Cortex of kidney (tissue), 1 donor: ENCODE measurements at places on chromosomes 6 and 20.

- DNase-seq: no peak
These were observed 87.5 kb downstream of the TRERF1 start for GRCh38 chr6:42363926-42364849.

- DNase-seq: no peak
These were observed 335.3 kb downstream of the CD83 start for GRCh38 chr6:14452567-14453527.

DNA sequence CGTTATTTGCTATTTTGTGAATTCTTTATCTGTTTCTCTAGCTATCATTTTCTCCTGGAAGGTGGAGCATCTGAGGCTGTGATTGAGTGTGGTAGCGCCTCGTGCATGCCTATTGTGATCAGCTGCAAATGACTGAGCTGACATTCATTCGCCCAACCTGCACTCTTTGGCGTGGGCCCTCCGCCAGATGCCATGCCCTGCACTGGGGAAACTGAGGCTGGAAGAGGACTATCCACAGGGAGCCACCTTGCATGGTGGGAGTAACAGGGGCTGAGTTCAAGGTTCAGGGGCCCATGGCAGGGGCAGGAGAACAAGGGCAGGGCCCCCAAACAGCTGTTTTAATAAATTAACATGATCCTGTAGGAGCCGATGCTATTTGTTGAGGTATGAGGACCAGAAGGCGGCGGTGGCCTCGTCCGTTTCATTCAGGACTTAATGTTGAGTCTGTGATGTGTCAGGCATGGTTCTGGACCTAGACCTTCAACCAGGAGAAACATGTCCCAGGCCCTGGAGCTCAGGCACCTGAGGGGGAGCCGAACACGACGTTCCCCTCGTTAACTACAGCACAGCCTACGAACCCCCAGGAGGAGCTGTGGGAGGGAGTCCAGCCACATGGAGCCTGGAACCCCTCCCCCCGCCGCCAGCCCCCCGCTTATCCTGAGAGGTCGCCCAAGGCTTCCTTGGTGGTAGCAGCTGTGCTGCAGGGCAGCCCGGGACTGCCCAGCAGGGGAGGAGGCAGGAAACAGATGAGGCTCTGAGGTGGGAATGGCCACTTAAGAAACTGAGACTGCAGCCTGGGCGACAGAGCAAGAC, 242.9 kb downstream of the CDH4 start:
- DNase-seq: no peak

DNA sequence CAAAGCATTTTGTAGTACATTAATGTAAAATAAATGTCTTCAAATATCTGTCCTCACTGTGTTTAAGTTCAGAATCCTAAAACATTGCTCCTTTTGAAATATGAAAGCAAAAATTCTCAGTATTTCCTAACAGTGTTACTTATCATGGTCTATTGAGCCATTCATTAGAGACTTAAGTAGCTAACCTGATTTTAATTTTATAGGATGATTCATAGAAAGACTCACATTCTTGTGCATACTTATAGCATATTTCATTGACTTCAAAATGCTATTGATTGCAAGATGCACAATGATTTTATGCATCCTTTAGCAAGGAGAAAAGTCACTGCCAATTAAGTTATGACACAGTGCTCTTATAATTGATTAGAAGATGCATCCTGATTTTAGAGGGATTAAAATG, 85.7 kb downstream of the HIVEP1 start:
- DNase-seq: no peak

DNA sequence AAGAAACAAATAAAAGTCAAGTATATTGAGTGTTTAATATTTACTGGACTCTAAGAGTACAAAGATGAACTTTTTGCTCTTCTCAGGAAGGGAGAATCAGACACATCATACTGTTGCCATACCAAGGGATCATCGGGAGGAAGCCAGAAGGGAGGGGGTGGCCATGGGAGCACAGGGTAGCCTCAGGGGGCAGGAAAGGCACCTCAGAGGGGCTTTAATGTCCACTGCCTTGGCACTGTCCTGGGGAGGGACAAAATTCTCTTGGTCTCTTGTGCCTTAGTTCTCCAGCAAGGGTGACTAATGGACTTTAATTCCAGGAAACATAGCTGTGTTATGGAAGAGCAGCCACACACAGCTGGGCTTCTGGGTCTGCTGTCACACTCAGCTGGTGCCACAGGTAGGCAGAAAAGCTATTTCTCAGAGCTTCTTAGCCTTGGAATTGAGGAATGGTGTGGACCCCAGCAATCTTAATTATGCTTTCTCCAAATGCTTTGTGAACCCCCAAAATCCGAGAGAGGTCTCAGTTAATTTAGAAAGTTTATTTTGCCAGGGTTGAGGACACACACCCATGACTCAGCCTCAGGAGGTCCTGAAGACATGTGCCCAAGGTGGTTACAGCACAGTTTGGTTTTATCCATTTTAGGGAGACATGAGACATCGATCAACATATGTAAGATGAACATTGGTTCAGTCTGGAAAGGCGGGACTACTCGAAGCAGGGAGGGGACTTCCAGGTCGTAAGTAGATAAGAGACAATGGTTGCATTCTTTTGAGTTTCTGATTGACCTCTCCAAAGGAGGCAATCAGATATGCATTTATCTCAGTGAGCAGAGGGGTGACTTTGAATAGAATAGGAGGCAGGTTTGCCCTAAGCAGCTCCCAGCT, 53.2 kb downstream of the MRAP2 start:
- DNase-seq: no peak
